Stimulated activated CD8-positive, alpha-beta memory T cell treated with anti-CD3 and anti-CD28 coated beads, Interleukin-4, amount 100 ng/mL, for 48 hours (primary cell): ENCODE measurements at places on chromosomes 12 and 14.

- DNase-seq = no peak
Observed at GRCh38 chr12:105245291-105245690, 9.3 kb upstream of the APPL2 start.

DNA sequence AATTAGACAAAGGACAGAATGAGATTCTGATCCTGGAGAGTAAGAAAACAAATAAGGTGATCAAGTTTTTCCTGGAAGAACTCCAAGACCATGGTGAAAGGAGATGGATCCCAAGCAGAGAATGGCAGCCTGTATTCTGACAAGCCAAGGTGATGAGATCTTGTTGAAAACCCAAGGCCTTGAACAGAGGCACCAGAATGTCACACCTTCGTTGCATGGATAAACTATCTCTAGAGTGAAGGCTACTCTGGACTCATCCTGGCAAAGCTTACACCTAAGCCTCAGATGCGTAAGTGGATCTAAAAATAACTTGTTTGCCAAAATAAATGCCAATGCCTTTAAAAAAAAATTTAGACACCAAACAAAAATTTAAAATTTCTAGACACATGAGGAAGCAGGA, 605.9 kb downstream of the ETNK1 start:
- no peak for DNase-seq

- no peak for DNase-seq
Observed at GRCh38 chr12:51818566-51819300, 29.8 kb downstream of the FIGNL2 start.

GRCh38 chr12:18837505-18837904, 99.6 kb downstream of the CAPZA3 start:
- DNase-seq = no peak

- no peak for DNase-seq
Observed at GRCh38 chr12:11718768-11719253, 69.3 kb downstream of the ETV6 start.

GRCh38 chr12:91176915-91177314, 5.7 kb downstream of the DCN start:
- no peak for DNase-seq

GRCh38 chr12:43942379-43942778, 106.5 kb downstream of the TMEM117 start:
- DNase-seq = no peak

DNA sequence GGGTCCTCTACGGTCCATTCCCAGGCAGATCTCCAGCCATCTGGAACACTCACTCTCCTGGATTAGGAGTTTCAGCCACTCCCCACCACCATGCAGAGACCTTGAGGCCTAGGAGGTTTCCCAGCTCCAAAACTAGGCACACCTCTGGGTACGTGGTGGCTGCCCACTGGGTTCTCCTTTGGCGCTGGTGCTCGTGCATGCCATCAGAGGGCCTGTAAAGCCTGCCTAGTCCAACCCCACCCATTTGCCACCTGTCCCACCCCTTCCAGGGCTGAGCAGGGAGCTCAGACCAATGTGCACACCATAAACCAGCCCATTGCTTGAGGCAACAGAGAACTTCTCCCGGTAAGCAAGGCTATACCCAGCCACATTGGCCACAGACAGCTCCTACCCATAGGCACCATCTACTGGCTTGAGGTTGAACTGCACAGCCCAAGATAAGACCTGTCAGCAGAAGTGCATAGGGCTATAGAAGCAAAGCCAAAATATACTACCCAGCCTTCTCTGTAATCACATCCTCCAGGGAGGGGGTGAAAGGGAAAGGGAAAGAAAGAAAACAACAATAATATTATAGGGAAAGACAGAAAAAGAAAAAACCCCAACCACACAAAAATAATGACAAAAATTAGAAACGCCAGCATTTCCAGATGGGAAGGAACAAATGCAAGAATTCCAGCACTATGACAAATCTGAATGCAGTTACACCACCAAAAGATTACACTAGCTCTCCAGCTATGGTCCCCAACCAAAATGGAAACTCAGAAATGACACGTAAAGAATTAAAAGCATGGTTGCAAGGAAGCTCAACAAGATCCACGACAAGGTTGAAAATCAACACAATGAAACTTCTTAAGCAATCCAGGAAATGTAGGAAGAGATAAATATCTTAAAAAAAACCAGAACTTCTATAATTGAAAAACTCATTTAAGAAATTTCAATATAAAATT, 111.9 kb upstream of the CCDC175 start:
- DNase-seq = peak; percentile 51

- no peak for DNase-seq
Observed at GRCh38 chr14:31944256-31945073, 132.6 kb upstream of the ARHGAP5 start.

- DNase-seq = no peak
Observed at GRCh38 chr14:49424436-49425331, 161.5 kb downstream of the RPS29 start.

DNA sequence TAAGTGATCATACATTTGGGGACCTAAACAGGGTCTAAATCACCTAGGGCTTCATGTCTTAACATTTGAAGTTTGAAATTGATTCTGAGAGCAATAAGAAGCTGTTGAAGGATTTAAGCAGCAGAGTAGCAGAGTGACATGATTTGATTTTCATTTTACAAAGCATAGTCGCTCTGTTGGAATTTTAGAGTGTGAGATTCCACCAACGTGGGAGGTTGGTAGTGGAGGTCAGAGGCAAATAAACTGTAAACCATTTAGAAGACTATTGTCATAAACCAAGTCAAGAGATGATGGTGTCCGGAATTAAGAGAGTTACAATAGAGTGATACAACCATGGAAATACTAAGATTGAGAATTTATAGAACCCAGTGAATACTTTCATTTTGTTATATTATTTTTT, 52.7 kb upstream of the ZDHHC17 start:
- no peak for DNase-seq

DNA sequence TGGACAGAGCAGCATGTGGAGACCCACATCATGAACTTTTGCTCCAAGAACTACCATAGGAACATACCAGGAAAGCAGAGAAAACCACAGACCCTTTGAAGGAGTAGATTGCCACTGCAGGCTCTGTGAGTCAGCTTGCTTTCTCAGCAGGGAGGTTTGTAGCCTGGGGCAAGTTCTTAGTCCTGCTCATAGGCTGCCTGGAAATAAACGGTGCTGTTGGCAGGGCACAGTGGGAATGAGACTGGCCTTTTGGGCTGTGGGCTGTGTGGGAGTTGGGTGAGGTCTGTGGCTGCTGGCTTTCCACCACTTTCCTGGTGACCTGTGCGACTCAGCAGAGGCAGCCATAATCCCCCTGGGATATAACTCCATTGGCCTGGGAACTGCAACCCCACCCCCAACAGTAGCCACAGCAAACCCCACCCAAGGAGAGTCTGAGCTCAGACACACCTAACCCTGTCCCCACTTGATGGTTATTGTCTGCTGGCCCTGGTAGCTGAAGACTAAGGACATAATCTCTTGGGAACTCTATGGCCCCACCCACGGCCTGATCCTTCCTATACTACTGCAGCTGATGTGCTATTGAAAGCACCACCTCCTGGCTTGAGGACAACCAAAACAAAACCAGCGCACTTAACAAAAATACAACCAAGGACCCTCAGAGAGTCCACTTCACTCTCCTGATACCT, 192.1 kb upstream of the GARIN6 start:
- no peak for DNase-seq

- no peak for DNase-seq
Observed at GRCh38 chr14:57066463-57066862, 202.2 kb downstream of the EXOC5 start.

DNA sequence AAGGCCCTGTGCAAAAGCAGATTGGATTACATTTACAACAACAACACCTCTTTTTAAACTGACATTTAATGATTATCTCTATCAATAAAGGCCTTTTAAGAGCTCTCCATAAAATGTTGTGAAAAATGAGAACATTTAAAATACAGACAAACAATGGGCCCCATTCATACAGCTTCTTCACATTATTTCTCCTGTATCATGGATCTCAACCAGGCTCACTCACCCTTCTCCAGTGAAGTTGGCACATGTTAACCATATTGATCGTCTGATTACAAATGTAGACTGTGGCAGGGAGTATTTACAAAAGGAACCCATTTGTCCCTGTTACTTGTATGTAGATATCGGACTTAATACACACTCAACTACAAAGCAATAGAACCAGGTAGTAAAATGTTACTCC, 220.2 kb upstream of the BTG1 start:
- no peak for DNase-seq

GRCh38 chr12:53659011-53659551, 16.8 kb downstream of the ATP5MC2 start:
- DNase-seq = no peak

GRCh38 chr12:63396135-63396534, 245.1 kb upstream of the AVPR1A start:
- no peak for DNase-seq

DNA sequence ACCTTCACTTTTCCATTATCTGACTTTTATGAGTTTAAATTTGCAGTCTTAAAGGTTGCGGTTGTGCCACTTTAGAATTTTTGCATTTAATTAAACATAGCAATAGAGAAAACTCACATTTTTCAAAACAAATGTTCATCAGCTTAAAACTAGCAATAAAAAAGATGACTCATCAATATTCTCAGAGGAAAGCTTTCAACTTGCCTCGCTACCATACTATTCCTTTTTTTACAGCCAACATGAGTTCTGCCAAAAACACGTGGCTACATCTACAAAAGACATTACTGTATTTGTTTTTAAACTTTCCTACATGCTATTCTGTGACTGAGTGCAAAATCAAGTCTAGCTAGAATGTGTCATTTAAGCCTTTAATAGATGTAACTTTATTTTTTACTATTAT, 497.1 kb downstream of the RPS29 start:
- no peak for DNase-seq

- no peak for DNase-seq
Observed at GRCh38 chr14:55238019-55238680, 33.1 kb upstream of the FBXO34 start.

DNA sequence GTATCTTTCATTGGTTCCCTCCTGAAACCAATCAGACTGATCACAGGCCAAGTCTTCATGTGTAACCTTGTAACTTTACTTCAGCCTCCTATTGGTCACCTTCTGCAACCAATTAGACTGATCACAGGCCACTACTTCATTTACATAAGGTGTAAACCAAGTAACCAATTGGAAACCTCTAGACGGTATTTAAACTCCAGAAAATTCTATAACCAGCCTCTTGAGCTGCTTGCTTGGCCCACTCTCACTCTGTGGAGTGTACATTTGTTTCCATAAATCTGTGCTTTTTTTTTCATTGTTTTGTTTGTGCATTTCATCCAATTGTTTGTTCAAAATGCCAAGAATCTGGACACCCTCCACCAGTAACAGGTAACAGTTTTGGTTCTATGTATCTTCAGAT, 47.5 kb downstream of the EIF2S3B start:
- no peak for DNase-seq

DNA sequence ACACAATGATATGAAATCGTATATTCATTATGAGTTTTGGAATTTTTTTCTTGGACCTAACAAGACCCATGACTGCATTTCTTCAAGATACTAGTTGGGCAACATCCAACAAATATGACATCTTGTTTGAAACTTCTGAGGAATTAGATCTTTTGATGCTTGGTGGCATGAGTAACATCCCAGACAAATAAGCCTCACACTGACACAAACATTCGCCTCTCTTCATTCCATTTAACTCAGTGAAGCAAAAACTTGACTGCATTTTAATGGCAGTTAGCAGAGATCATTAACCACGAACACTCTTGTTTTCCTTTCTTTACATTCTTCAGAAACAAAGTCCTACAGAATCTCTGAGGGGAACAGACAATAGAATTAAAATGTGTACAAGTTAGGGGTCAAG, 758.3 kb downstream of the C12orf50 start:
- DNase-seq = no peak

DNA sequence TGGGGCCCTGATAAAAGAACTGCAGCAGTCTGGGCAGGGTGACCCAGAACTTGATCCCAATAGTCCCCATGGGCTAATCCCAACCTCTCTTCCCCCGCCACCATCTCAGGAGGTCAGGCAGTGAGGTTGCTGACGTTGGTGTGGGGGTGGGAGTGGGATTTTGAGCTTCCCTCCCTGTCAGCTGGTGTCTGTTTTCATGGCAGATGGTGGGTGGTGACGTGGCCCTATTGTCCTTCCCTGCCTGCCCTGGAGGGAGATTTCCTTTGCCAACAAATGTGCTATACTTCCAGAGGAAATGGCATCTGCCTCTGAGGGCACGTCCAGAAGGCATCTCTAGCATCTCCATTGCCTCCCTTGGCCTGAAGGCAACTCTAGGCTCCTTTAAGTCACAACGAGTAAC, 37.7 kb downstream of the NEUROD4 start:
- no peak for DNase-seq

DNA sequence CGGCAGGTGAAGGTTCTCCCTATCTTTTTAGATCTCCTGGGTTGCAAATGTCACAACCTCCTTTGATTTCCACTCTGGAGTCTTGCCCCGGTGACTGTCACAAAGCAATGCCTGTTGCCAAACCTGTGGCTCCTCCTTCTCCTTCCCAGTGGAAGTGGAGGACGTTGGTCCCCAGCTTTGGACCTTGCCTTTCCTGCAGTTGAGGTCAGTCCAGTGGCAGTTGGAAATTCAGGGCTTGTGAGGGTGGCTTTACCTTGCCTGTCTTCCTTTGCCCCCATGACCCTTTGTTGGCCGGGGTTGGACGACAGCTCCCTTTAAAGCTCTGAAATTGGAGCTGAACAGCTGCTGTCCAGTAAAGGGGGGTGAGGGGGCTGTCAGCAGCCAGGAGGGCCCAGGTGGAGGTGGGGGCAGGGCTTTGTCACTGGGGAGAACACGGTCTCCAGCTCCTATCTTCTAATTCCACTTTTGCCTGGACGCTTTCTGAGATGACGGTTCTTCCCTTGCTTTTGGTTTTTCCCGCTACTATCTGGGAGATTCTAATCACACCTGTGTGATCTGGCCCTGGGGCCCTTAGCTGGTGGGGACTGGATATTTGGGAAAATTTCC, 4.1 kb downstream of the TEAD4 start:
- DNase-seq = no peak

GRCh38 chr14:93963692-93964091, 12.7 kb downstream of the ASB2 start:
- peak; percentile 30 for DNase-seq

DNA sequence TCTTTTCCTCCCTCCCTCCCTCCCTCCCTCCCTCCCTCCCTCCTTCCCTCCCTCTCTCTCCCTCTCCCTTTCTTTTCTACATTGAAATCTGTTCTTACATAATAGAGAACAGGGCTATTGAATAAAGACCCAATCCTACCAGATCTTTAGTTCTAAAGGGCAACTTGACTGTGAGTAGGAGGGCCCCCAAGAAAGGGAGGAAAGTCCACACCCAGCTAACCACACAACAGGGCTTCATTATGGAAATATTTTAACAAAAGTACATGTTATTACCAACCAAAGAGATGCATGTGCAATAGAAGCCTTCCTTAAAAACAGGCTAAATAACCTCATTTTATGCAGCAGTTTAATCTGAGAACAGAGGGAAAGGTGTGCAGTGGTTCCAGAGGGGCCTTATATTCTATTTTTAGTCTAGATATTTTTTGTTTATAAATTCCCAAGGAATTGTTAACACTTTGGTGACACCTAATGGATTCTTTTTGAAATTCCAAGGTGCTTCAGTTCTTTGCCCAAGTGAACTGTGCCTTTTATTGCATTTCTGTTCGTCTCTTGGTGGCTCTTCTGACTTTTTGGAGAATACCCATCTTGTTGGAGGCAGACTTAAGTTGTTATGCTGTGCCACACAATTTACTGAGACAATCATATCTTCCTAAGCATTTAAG, 63.0 kb downstream of the GNS start:
- no peak for DNase-seq
